ENCODE measurements at places on chromosomes 5 and 9.

GRCh38 chr5:78109891-78110324 lies 184.6 kb downstream of the AP3B1 start:
- no peak for DNase-seq

GRCh38 chr5:105033637-105034400 lies 1471.2 kb upstream of the NUDT12 start:
- no peak for DNase-seq

- DNase-seq = no peak
Observed at GRCh38 chr5:111929867-111930266, 172.9 kb upstream of the NREP start.

DNA sequence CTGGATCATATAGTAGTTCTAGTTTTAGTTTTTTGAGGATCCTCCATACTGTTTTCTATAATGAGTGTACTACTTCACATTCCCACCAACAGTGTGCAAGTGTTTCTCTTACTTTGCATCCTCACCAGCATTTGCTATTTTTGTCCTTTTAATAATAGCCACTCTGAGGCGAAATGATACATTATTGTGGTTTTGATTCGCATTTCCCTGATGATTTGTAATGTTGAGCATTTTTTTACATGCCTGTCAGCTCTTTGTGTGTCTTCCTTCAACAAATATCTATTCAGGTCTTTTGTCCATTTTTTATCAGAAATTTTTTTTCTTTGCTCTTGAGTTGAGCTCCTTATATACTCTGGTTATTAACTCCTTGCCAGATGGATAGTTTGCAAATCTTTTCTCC lies 114.0 kb downstream of the ADAMTSL1 start:
- DNase-seq = no peak

All from stimulated activated CD4-positive, alpha-beta T cell treated with anti-CD3 and anti-CD28 coated beads, Interleukin-4, amount 100 ng/mL, for 1 hour (primary cell).